Urinary bladder (tissue), 4 donors: ENCODE measurements at places on chromosomes 1 and 21. TPM values are rescaled to one million over a fixed set of nuclear protein-coding genes. Genes with fewer than 3 reads are reported as not detected.

The OLIG2 gene
- total RNA-seq: not detected

The OVAAL gene
- total RNA-seq: 0.26 TPM

The NBPF6 gene
- total RNA-seq: not detected

DNA sequence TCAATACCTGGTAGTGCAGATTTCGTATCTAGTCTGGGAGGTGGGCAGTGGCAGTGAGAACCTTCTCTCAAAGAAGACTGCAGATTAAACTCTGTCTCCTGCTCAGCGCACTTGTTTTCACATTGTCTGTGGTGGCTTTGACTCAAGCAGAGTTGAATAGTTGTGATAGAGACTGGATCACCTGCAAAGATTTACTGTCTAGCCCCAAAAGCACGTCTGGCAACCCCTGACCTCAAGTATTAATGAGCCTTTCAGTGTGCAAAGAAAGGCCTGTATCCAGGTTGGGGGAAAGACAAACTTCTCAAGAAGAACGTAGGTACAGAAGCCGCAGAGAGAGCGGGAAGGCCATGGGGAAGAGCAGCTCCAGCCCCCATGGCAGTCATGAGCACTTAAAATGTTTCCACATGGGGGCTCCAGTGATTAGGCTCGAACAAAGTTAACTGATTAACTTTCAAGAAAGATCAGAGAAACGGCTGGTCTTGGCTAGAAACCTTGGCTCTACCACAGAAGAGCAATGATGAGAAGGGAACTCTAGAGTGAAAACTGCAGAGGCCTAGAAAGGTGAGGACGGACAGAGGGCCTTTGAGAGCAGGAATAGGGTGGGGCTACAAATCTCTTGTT is 15.2 kb downstream of the HENMT1 start:
- DNase-seq: no peak

GRCh38 chr1:111249960-111250359 is 22.4 kb downstream of the CHI3L2 start:
- no peak for DNase-seq

GRCh38 chr1:163144418-163144817 is 58.3 kb downstream of the RGS5 start:
- no peak for DNase-seq

The ZFP69 gene
- total RNA-seq: 8.6 TPM

The SYDE2 gene
- total RNA-seq: 54.0 TPM

GRCh38 chr1:198155253-198155652 is 1.5 kb upstream of the NEK7 start:
- no peak for DNase-seq

The LCE3D gene
- total RNA-seq: not detected

The AK4 gene
- total RNA-seq: 12.5 TPM

DNA sequence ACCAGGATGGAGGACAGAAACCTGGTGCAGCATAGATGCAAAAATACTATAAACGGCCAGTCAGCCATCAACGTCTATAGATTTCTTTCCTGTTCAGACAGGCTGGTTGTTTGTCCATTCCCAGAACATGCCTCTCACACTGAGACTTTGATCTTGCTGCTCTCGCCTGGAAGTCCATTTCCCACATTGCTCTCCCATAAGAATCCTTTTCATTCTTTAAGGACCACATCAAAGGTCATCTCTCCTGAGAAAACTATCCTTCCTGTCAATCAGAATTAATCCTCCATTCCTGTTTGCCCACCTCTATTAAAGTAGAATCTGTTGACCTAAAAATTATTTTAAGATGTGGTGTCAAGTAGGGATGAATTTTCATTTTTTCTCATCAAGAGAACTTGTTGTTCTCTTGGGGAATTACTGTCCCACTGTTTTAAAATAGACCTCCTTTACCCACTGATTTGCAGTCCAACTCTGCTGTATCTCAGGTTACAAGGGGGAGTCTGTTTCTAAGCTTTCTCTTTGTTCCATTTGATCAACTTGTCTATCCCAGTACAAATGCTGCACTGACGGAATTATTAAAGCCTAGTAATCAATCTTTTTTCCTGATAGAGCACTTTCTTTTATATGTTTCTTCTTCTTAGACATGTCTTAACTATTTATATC is 172.7 kb downstream of the PATJ start:
- DNase-seq: no peak

The NSUN4 gene
- 15.9 TPM for total RNA-seq

The TTC22 gene
- total RNA-seq: 2.1 TPM

GRCh38 chr1:107972391-107973180 is 7.6 kb upstream of the VAV3 start:
- DNase-seq: no peak

- DNase-seq: no peak
These were observed 31.6 kb downstream of the CLIC4 start for GRCh38 chr1:24776821-24777220.

- DNase-seq: no peak
These were observed 41.0 kb upstream of the COL18A1 start for GRCh38 chr21:45363921-45364467.

DNA sequence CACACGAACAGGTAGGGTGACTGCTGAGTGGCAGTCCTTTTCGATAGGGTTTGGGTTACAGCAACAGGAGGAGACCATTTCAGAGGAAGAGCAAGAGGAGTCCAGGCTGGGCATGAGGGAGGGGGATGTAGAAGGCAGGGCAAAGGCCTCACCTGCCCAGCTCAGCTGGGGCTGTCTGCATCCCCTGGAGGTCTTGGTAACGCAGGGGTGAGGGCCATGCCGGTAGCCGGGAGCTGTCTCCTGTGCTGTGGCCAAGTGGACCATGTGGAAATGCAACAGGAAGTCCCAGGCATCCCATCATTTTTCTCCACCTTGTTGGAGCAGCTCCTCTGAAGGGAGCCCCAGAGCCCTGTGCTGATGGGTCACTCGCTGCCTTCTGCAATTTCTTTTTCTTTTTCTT is 105.4 kb upstream of the C1orf174 start:
- no peak for DNase-seq
